GM20000 (cell line): ENCODE measurements at places on chromosomes 6 and 20.

- no peak for DNase-seq
Measured at GRCh38 chr6:107698146-107698545, 126.0 kb downstream of the SCML4 start.

DNA sequence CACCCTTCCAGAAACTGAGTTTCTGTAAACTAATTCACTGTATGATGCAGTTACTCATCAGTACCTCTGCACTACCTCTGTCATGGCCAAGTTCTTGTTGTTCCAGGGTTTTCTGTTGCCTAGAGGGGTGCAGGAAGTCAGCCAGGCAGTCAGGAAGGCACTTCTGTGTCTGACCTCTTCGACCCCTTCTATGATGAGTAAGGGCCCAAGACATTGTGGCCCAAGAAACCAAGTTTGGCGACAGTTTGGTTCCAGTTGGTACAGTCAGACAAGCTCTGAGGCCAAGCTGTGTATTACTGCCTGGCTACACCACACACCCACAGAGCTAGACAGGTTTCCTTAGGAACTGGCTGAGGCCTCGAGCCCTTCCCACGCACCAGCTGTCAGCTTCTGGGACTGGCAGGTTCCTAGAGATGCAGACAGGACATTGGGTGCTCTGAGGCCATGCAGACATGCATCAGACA, 41.2 kb downstream of the TRAF3IP2 start:
- no peak for DNase-seq

DNA sequence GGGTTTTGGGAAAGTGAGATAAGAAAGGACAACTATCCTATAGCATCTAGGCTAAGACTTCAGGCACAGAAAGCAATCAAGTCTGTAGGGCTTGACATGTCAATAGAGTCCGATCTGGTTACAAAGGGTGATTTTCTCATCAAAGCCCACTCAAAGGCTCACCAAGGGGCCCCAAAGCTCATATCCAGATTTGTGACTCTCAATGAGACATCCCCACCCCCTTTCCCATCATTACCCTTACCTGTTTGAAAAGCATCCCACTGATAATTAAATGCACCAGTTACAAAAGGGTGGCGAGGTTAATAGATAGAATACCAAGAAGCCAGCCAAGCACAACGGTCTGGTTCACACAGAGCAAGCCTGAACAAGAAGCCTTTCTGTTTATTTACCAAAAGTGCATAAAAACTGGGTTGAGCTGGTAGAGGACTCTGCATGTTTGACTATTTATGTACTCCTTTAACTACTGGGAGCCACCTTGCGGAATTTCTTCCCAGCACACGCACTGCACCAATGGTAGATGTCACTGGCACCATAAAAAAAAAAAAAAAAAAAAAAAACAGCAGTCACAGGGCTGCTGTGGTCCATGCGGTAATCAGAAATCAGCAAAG, 6.1 kb downstream of the JAG1 start:
- no peak for DNase-seq

DNA sequence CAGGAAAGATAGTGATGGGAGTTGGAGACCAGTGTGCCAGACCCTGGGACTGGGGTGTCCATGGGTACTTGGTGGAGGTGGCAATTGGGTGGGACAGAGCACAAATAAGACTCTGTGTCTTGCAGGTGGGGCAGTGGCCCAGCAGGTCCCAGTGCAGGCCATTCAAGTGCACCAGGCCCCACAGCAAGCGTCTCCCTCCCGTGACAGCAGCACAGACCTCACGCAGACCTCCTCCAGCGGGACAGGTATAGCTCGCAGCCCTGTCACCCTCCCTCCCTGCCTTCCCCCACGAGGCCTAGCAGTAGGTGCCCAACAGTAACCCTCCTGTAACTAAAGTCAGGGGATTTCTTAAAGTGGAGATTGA, 5.3 kb downstream of the SRF start:
- DNase-seq: no peak

DNA sequence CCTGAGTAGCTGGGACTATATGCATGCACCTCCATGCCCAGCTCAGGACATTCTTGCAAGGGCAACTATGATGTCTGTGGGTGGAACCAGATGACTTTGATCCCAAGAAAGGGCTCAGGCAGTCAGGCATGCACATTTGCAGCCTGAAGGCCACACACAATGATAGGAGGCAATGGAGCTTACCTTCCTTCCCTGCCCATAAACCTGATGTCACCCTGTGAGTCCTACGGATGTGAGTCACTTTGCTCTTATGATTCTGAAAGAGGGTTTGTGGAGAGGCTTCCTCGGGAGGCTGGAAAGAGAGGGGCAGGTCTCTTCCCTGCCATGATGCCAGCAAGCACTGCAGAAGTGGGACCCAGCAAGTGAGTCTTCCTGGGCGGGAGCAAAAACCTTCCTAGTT, 202.4 kb downstream of the LY86 start:
- no peak for DNase-seq

DNA sequence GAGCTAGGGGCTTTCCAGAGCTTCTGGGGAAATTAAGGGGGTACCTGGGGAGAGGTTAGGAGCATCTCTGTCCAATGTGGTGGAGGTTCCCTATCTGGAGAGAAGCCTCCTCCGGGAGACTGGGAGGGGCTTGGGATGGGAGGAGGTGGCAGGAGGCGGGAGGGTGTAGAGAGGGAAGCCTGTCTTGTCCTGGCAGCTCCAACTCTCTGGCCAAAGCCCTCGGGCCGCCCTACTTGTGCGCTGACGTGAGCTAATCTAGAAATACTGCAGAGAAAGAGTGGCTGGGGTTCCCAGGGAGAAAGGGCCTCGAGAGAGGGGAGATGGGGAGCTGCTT, 1.6 kb upstream of the SLC32A1 start:
- peak; percentile 17 for DNase-seq

- no peak for DNase-seq
Measured at GRCh38 chr20:460707-461106, 1.6 kb downstream of the TBC1D20 start.

- no peak for DNase-seq
Measured at GRCh38 chr6:82367704-82368103, 4.1 kb downstream of the TPBG start.
